ENCODE measurements at places on chromosomes 2 and 18. TPM values are rescaled to one million over a fixed set of nuclear protein-coding genes. Genes with fewer than 3 reads are reported as not detected.

Gene MRPL53
- 95.4 TPM for total RNA-seq

Gene LAMA1
- 82.3 TPM for total RNA-seq

Gene HJURP
- 1.2 TPM for total RNA-seq

Gene LINC00305
- total RNA-seq: not detected

Gene PTMA
- total RNA-seq: 615 TPM

Gene CLEC4F
- total RNA-seq: not detected

Gene SPDYA
- total RNA-seq: 0.53 TPM

Gene POMC
- total RNA-seq: 0.59 TPM

Gene RGPD3
- total RNA-seq: under 0.01 TPM

Gene SERPINB11
- total RNA-seq: 0.12 TPM

Gene SFTPB
- total RNA-seq: 0.30 TPM

Gene CPO
- total RNA-seq: 0.47 TPM

Gene SP140
- not detected for total RNA-seq

Gene CETN1
- not detected for total RNA-seq

Gene PRKCE
- total RNA-seq: 9.9 TPM

Gene C2orf74
- 8.0 TPM for total RNA-seq

Gene CENPA
- 2.9 TPM for total RNA-seq

Gene ZSWIM2
- not detected for total RNA-seq

Gene ZNF396
- total RNA-seq: 1.6 TPM

Gene ERFE
- total RNA-seq: 0.82 TPM

Gene ANO7
- 0.12 TPM for total RNA-seq

Gene MPP4
- total RNA-seq: 1.4 TPM

Gene MARCO
- not detected for total RNA-seq

Gene DNER
- total RNA-seq: 0.60 TPM

Gene TMEM169
- total RNA-seq: 0.47 TPM

Gene FSHR
- total RNA-seq: not detected

Gene MATN3
- total RNA-seq: 1.1 TPM

Gene AQP12A
- not detected for total RNA-seq

Gene TUBA3D
- total RNA-seq: not detected

Gene ITPRID2
- 68.1 TPM for total RNA-seq

Gene PXDN
- total RNA-seq: 81.8 TPM

Gene GALR1
- total RNA-seq: under 0.01 TPM

Data from smooth muscle cell of the coronary artery (primary cell).